ENCODE measurements at places on chromosomes 5 and 9. TPM values are rescaled to one million over a fixed set of nuclear protein-coding genes. Genes with fewer than 3 reads are reported as not detected.

- H3K4me1 ChIP-seq: peaks cover 17% of the 10 kb centered on the region
- peak; percentile 64 for DNase-seq
- H3K27ac ChIP-seq: no peak overlapping the region
- H3K36me3 ChIP-seq: no peaks in the 10 kb centered on the region
Measured at GRCh38 chr9:110638381-110638954, 30.1 kb upstream of the MUSK start.

DNA sequence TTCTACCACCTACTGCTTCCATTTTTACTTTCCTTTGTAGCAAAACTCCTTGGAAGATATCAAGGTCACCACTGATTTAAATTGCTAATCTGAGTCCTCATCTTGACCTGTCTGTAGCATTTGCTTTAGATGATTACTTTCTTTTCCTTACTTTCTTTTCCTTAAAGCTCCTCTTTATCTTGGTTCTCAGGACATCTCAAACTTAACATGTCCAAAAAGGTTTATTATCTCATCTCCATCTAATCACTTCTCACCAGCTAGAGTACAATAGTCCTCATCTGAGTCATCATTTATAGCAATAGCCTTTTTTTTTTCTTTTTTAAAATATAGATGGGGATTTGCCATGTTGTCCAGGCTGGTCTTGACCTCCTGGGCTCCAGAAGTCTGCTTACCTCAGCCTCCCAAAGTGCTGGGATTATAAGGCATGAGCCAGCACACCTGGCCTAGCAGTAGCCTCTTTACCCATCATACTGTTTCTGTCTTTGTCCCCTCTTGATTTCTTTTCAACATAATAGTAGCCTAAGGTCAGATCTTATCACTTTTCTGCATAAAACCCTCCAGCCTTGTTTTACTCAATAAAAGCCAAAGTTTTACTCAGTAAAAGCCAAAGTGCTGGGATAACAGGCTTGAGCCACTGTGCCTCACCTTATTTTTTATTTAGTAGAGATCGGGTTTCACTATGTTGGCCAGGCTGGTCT is 32.9 kb upstream of the GPR21 start:
- no peak overlapping the region for H3K4me3 ChIP-seq
- no peaks in the 10 kb centered on the region for H3K27me3 ChIP-seq
- no peak for DNase-seq
- H3K27ac ChIP-seq: no peak overlapping the region
- peaks cover 38% of the 10 kb centered on the region for H3K36me3 ChIP-seq
- peaks cover 45% of the 10 kb centered on the region for H3K4me1 ChIP-seq

The ARHGEF28 gene
- 3.5 TPM for total RNA-seq

DNA sequence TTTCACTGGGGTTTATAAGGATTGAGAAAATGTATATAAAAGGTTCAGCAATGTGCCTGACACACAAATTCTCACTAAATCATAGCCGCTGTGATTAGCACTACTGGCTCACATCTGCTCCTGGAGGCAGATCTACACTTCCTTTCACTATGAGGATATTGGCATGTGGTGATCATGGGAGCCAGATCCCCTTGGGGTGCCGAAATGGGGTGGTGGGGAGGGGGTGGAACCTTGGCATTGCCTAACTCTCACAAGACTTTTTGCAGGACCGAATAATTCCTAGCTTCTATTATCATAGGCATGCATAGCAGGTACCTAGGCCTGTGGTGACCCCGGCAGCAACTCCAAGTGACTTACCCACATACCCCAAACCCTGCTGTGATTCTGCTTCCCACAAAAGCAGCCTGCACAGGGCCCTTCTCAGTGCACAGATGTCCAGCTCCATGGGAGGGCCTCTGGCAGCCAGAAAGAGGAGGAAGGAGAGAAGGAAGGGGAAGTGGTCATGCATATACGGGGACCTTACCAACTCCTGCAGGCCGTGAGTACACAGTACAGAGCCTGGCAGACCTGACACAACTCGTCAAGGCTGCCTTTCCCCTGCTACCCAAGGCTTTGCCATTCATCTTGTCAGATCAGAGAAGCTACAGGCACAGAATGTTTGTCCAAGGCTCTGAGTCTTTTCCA is 61.3 kb upstream of the IQGAP2 start:
- peaks cover 6% of the 10 kb centered on the region for H3K4me1 ChIP-seq
- DNase-seq: no peak
- H3K27me3 ChIP-seq: no peaks in the 10 kb centered on the region
- H3K36me3 ChIP-seq: no peaks in the 10 kb centered on the region
- H3K4me3 ChIP-seq: no peak overlapping the region
- H3K27ac ChIP-seq: no peak overlapping the region
